ENCODE measurements at places on chromosomes 5 and 9. TPM values are rescaled to one million over a fixed set of nuclear protein-coding genes. Genes with fewer than 3 reads are reported as not detected.

The IFNA21 gene
- total RNA-seq = not detected

The FLT4 gene
- 471 TPM for total RNA-seq

The PCDHAC1 gene
- total RNA-seq = 0.17 TPM

The ANKRA2 gene
- 11.4 TPM for total RNA-seq

DNA sequence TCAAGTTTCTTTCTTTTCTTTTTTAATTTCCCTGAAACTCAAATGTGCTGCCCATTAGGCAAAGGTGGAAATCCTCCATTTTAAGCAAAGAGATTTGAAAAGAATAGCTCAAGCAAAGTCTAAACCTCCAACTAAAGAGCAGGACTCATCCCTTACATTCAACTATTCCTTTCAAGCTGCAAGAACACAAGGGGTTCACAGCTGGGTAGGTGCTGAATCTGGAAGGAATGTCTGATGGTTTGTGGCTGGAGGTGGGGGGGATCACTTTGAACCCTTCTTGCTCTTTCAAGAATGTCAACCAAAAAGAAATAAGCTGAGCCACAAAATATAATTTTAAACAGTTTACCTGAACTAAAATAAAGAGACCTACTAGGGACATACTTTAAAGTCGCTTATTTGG is 375.7 kb upstream of the CDH10 start:
- no peak for DNase-seq

GRCh38 chr9:35340046-35340445 is 149.9 kb upstream of the RUSC2 start:
- DNase-seq = no peak

GRCh38 chr9:129675620-129676019 is 10.2 kb downstream of the PRRX2 start:
- no peak for DNase-seq

DNA sequence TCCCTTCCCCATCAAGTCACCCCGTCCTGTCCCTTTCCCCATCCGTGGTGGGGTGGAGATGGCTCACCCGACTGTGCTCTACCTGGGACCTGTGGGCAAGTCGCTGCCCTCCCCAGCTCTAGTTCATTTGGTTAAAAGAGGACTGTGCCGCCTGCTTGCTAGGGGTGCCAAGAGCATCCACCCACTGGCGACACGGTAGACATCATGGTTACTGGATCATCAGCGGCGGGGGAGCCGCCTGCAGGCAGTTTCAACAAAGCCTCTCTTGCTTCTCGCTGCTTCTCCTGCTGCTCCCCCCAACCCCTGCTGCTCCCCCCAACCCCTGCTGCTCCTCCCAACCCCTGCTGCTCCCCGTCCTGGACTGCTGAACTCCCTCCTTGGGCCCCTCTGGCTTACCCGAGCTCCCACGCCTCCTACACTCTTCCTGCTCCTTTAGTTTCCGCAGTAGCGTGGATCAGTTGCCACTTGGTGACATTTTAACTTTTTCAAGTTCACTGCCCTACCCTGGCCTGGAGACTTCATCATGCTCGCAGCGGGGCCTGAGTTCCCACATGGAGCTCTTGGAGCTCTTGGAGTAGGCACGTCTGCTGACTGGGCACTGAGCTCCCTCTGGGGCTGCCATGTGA is 22.0 kb upstream of the SCGB3A1 start:
- no peak for DNase-seq

All from dermis blood vessel endothelial cell (primary cell).